ENCODE measurements at places on chromosomes 6 and 20.
A peak's percentile ranks its signal among the peaks of the same experiment; 100 is the strongest.

DNA sequence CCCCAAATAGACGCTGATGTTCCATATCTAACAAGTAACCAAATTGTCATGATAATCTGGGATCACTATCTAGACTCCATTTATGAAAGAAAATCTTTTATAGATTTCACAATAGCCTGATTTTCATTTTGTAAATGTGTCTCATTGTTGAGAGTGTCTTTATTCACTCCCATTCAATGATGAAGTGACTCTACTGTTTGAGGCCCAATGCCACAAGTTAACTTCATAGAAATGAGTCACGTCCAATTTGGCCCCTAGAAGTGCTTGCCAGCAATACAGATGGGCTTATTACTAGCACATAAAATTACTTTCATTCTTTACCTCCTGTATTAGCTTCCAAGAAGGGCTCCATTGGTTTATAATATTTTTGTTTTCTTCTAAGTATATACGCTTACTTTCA lies 6.3 kb downstream of the IPCEF1 start:
- DNase-seq = no peak

- DNase-seq = no peak
These were observed 21.5 kb downstream of the LAMA4 start for GRCh38 chr6:112232845-112233256.

DNA sequence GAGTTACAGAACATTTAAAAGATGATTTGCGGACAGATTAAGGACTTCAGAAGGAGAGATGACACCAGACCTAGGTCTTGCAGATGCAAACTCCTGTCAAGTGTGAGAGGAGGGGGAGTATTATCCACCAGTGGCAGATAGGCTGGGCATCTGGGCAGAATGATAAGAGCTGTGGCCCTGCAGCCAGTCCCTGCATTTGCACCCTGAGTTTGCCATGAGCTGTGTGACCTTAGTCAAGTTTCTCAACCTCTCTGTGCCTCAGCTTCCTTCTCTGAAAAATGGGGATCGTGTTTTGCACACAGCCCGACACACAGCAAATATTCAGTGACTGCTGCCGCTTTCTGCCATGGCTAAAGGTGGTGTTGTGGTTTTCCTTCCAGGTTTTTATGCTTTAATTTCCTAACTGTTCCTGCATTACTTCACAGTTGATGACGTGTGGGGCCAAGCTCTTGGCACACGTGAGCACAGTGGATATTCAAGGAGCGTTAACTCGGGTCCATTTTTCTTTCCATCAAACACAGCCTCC lies 516.2 kb downstream of the CDH26 start:
- DNase-seq = no peak

GRCh38 chr6:138545621-138545980 lies 46.3 kb upstream of the NHSL1 start:
- no peak for DNase-seq

DNA sequence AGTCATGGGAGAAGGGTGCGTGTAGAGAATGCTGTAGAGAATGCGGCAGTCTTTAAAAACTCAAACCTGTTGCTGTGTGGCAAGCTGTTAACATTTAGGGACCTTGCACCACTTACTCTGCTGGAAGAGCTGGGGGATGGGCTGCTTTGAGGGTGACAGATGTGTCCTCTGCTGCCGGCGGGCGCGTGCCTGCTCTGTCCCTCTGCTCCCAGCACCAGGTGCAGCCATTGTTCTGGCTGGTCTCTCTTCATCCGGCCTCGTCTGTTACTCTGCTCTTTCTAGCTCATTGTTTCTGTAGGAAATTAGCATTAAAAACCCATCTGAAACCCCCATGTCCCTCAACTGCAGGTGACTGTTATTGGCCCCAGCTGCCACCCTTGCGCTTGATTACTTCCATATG lies 78.5 kb downstream of the CBFA2T2 start:
- DNase-seq = no peak

DNA sequence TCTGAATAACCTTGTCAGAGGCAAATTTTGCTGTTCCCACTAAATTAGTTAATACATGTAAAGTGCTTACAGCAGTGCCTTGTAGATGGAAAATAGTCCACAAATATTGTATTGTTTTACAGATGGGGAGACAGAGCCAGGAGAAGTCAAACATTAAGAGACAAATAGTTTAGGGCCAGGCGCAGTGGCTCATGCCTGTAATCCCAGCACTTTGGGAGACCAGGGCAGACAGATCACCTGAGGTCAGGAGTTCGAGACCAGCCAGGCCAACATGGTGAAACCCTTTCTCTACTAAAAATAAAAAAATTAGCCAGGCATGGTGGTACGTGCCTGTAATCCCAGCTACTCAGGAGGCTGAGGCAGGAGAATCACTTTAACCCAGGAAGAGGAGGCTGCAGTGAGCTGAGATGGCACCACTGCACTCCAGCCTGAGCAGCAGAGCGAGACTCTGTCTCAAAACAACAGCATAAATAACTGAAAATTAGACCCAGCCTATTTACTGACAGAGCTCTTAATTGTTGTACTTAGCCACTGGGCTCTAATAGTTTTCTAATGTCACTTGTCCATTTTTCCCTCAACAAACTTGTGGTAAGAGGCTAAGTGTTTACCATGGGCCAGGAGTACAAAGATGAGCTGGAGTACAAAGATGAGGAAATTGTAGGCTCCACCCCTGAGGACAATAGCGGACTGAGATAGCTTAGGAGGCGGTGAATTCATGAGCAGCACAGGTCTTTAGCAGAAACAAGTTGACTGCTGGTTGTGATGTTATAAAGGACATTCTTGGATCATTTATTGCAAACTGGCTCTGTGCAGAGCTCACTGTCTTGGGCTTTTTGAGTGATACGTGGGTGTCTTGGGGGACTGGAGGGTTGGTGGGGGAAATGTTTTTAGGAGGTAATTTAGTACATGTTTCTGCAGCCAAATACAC lies 6.4 kb downstream of the ZSWIM3 start:
- no peak for DNase-seq

DNA sequence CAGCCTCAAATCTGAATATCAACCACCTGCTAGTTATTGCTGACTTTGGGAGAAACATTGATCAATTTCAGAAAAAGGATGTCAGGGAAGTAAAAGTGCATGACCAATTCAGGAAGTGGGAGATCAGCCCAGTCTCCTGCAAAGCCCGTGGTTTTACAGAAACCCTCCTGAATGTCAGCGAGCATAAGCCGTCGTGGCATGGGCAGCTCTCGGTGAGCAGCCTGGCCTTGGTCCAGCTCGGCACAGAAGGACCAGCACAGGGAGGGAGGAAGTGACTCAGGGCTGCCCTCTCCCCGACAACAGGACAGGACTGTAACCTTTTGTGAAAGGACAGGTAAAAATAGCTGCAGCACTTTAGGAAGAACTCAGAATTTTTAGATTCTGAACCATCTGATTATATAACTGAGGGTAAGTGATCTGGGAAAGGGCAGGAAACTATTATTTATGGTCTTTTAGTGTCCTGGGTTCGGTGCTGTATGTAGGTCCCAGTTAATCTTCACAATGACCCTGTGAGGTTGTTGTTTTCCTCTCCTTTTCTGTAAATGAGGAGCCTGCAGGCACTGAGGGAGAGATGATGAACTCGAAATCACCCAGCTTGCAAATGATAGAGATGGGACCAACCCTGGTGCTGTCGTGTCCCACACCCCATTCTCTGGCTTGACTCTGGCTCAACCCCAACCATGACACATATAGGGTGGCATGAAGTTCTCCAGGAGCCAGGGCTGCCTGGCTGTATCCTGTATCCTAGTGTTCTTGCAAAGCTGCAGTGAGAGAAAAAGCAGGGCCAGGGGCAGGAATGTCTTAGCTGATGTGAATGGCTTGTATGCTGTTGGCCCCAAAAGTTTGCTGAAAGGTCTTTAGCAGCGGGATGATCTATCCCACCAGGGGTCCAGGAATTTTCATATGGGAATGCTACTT lies 37.6 kb downstream of the NRN1 start:
- peak; percentile 43 for DNase-seq

DNA sequence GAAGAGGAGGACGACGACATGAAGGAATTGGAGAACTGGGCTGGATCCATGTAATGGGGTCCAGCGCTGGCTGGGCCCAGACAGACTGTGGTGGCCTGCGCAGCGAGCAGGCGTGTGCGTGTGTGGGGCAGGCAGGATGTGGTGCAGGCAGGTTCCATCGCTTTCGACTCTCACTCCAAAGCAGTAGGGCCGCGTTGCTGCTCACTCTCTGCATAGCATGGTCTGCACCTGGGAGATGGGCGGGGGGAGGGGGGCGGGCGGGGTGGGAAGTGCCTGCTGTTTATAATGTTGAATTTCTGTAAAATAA lies 42.3 kb downstream of the CHMP4B start:
- no peak for DNase-seq

DNA sequence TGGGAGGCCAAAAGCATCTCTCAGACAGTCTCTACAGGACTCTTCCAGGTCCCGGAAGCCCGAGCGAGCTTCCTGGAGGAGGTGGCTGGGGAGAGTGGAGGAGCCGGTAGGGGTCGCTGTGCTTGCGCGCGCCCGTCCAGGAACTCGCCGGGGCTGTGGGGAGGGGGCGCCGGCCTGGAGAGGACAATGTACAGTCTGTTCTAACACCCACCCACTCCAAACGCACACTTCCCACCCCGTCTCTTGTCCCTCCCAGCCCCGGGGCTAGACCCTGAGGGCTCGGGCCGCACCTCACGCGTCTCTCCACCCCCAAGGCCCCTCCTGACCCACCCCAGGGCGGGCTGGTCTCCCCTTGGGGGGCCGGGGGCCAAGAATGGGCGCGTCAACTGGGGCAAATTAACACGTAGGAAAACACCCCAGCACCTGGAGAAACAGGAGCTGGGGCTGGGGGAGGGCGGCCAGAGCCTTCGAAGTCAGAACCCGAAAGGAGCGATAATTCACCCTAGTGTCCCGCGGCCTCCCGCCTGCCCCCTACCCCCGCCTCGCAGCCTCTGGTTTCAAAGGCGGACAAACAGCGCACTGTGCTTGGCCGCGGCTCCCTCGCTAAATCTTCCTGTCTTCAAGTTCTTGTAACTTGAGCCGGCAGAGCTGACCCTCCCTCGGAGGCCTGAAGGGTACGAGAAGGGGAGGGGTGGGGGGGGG lies 103.2 kb upstream of the FOXP4 start:
- no peak for DNase-seq

GRCh38 chr6:105500693-105501092 lies 97.8 kb upstream of the PREP start:
- no peak for DNase-seq

- DNase-seq = no peak
These were observed 20.9 kb downstream of the TAGAP start for GRCh38 chr6:159023893-159024292.

- DNase-seq = no peak
These were observed 15.7 kb downstream of the HEBP2 start for GRCh38 chr6:138419766-138420165.

GRCh38 chr6:168825226-168826077 lies 384.5 kb downstream of the SMOC2 start:
- no peak for DNase-seq

GRCh38 chr6:91094341-91094740 lies 507.5 kb upstream of the MAP3K7 start:
- DNase-seq = no peak

- no peak for DNase-seq
These were observed 55.5 kb upstream of the TRERF1 start for GRCh38 chr6:42507195-42507594.

- no peak for DNase-seq
These were observed 20.8 kb downstream of the ZDHHC14 start for GRCh38 chr6:157401734-157402338.

DNA sequence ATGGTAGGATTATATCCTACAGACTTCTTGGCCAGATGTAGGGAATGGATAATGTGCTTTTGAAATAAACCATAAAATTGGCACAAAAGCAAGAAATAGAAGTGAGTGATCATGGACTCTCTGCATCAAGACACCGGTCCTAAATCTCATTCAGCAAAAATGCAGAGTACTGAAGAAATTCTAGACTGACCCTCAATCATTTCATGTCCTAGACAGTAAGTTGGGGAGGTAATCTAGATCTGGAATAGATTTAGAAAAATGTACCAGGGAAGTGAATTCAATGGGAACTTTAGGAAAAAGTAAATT lies 69.7 kb upstream of the ADTRP start:
- DNase-seq = no peak

DNA sequence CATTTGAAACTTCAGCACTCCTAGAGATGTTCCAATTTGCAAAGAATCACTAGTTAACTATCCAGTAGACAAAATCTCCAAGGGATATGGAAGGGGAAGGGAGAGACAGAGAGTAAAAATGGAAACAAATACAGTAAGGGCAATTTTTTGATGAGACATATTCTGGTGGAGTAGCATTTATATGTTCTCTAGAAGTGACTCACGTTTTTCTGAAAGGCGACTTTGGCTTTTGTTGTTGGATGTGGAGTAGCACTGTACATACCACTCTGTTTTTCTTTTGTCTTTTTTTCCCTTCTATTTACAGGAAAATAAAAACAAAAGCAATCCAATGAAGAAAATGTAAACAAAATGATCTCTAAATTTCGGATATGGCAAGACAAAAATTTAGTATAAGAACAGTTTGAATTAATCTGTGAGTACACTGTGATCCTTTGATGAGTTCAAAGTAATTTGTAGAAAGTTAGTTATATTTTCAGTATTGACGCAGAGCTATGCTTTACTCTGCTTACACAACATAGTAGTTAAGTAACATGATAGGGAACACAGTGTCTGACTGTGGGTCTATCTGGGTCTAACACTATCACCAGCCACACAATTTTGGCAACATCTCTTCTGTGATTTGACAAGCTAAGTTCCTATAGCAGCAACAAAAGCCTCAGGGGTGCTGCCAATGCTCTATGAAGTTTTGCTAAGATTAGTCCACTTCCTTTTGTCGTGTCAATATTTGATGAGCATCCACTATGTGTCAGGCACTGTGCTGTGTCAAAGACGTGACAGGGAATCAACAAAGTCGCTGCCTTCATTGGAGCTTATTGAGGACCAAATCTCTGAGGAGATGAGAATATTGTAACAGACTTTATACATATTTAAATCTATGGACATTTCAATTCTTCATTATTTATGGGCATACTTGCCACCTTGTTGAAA lies 27.3 kb upstream of the TAGAP start:
- DNase-seq = no peak

DNA sequence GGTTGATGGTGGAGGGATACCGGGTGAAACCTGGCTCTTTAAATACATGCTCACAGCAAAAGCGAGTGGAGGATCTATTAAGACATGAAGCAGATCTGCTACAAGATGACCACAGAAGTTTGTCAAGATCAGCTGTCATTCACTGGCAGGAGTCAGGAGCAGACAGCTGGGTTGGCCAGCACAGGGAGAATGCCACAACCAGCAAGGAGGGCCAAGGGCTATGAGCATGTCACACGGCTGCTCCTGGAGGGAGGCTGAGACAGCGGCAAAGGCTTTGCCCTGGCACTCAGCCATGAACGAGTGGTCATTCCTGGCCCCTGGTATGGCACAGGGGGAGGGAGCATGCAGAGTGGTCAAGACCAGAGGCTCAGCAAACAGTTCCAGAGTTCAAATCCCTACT lies 77.6 kb downstream of the POPDC3 start:
- DNase-seq = no peak

All from RWPE1 (cell line).